ENCODE measurements at places on chromosomes 6 and 20.

DNA sequence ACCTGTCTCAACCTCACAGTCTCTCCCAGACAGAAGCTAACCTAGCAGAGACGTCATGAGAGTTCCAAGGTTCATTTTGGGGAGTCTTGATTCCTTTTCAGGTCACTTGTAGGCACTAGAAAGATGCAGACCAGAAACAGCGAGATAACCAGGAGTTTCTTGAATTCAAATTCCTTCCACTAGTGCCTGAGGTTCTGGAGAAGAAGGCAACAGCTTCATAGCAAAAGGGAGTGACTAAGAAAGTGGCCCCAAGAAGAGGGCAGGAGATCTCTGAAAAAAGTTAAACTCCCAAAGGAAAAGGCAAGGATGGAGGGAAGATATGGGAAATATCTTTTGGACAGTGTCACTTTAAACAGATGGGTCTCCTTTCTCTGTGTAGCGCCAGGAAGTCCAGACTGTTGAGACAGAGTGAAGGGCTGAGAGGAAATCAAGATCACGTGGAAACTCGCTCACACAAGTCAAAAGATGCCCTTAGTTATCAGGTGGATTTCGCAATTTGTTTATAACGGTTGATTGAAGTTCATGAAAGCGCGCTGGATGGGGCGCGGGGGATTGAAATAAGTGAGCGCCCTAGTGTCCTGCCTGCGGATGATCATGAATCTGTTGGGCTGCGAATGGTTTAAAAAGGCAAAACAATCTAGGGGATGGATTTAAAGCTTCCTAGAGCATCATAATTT lies 4.8 kb upstream of the PRSS16 start:
- DNase-seq: no peak

- peak; percentile 78 for DNase-seq
Measured at GRCh38 chr6:106629103-106629858, at the start of the genes QRSL1 and RTN4IP1. QRSL1 (plus strand) TSS chr6:106629578; CDS start chr6:106629682, 104 bp downstream. RTN4IP1 (minus strand) TSS chr6:106629498; CDS start chr6:106629021, 477 bp downstream.

DNA sequence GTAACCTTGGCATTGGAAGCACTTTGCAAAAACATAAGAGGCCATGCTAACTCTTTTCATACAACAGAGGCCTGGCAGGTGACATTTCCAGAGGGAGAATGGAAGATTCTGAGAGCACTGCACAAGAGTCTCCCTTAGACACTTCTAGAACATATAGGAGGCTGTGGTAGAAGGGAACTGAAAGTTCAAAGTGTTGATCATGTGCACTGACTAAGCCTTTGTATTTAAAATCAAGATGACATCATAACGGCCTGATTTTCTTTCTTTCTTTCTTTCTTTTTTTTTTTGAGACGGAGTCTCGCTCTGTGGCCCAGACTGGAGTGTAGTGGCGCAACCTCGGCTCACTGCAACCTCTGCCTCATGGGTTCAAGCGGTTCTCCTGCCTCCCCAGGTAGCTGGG lies 26.8 kb upstream of the DNAAF9 start:
- DNase-seq: no peak

DNA sequence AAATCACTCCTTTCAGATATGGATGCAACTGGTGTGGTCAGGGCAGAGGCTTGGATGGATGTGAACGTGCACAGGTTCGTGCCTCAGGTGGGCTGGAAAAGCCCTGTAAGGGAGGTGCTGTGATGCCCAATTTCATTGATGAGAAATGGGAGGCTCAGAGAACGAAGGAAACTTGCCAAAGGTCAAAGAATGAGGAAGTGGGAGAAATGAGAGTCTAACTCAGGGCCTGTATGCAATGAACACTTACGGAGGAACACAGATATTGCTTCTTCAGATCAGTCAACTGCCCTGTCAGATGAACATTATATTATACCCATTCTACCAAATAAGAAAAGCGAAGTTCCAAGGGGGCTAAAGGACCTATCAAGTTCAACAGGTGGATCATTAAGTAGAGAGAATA lies 134.7 kb downstream of the RCAN2 start:
- no peak for DNase-seq

DNA sequence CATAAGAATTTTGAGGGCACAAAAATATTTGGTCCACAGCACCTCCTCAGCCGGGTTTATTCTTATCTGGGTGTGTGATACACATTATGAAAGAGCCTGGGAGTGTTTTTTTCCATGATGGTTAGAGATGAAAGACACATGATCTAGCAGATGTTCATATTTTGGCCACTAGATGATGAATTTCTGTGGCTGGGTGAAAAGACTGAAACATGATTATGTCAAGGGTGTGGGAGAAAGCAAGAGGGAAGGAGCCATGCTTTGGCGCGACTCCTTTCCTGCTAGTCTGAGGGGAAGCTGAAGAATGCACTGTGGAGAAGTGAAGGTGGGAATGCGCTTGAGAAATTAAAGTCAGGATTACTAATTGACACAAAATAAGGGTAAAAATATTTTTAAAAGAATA lies 102.3 kb downstream of the SH3BGRL2 start:
- DNase-seq: no peak

DNA sequence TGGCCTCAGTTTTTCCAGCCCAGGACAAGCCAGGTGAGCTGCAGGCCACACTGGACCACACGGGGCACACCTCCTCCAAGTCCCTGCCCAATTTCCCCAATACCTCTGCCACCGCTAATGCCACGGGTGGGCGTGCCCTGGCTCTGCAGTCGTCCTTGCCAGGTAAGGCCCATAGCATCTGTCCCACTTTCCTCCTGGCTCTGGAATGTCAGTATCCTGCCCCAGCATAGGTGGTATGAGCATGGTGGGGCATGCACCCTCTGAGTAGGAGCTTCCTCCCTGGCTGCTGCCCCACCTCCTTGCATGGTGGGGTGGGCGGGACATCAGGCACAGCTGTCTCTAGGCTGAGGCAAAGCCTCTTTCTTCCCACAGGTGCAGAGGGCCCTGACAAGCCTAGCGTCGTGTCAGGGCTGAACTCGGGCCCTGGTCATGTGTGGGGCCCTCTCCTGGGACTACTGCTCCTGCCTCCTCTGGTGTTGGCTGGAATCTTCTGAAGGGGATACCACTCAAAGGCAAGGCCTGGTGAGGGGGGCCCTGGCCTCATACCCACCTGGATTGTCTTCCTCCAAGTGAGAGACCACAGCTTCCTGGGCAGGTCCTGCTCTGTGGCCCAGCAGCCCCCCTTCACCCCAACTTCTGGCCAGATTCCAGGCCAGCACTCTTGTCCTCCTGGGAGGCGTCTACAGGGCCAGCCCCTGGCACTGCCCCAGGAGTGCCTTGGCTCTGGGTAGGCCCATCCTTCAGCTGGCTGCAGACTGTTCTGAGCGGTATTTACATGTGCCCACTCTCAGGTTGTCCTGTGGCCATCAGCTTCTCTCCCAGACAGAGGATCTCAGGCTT lies 9.1 kb downstream of the PI16 start:
- no peak for DNase-seq

DNA sequence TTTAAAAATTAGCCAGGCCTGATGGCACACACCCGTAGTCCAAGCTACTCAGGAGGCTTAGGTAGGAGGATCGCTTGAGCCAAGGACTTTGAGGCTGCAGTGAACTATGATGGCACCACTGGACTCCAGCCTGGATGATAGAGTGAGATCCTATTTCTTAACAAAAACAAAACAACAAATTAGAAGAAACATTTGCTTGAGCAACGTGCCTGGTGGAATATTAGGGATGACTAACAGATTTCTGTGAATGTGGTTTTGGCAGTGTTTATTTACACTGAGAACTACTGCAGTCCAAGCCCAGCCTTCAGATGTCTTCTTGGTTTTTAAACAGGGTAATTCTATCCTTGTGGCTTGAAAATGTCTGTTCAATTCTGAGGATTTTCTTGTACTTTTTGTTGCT lies 9.2 kb downstream of the PPP1R3G start:
- DNase-seq: no peak

DNA sequence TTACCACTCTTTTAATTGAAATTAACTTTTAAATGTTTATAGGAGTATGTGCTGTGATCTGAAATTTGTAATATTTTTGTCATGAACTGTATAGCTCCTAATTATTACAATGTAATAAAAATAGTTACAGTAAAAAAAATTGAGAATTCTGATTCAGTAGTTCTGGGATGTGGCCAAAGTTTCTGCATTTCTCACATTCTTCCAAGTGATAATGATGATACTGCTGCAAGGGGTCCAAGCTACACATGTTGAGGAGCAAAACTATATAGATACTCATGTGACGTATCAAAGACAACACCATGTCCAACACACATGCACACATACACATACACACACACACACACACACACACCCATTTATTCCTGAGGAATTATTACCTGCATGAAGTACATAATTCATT lies 71.0 kb upstream of the FAM83B start:
- DNase-seq: no peak

DNA sequence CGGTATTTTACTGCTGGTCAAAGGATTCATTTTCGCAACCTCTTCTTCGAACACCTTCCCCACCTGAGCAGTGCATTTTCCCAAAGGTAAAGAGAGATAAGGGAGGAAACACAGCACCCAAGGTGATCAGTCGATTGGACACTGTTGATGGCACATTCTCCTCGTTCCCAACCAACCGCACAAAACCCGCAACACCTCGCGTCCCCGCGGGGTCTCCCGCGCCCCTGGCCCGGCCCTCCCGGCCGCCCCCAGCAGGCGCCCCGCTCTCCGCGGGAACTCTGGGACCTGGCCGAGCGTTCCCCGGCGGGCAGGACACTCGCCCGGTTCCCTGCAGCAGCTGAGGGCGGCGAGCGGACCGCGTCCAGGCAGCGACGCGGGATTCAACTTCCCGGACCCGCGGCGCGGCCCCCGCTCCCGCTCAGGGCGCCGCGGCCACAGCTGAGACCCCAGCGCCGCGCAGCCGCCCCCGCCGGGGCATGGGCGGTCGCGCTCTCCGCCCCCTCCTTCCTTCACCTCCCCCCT lies 506 bp downstream of the RGS17 start:
- no peak for DNase-seq

DNA sequence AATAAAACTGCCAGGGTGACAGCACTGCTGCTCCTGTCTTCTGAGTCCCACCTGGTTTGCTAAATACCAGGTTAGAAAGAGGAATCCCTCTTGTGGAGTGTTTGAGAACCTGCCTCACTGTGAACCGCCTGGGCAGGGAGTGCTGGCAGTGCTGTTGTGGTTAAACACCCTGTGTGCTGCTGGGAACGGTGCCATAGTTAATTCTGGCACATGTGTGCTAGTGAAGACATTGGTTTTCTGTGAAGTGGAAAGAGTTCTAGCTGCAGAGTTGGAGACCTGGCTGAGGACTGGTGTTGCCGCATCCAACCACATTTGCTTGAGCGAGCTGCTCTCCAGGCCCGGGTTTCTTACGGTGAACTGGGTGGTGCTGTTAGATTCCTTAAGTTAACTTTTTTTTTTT lies 72.7 kb downstream of the IGF2R start:
- DNase-seq: no peak

GRCh38 chr20:50520222-50520880 lies 10.2 kb downstream of the PTPN1 start:
- DNase-seq: peak; percentile 39

DNA sequence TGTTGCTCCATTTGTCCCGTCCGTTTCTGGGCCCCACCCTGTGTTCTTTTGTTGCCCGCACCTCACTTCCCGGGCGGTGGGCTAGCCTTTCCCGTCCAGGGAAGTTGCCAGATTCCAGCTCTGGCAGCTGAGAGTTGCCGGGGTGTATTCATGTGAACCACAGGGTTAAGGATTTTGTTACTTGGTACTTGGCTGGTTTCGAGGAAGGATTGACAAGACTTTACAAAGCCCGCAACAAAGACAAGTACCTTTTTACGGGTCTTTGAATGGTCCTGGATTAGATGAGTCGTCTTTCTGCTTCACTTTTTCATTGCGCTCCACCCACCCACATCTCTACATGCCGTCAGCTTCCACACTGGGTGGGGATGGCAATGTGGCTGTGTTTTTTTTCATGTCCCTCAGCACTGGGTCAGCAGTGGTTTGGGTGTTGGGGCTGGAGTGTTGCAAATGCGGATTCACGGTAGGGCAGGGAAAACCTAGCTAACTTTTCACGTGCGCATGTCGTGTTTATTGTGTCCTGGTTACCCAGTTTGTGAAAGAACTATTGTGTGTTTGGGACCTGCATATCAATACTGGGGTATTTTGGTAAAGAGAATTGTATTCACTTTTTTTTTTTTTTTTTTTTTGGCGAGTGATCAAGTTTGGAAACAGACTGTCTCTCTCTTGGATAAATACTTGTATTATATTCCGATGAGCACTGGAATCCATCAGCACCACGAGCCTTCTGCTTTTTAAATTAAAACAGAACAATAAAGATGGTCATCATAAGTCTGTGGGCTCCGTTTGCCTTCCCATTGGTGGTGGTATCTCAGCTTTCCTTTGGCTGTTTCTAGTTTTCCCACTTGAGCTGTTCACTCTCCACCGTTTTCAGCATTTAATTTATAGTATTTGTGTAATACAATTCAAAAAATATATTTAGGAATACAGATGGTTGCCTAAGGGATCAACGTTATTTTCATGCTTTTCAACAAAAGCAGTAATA lies 1.2 kb downstream of the DUSP22 start:
- DNase-seq: peak; percentile 50

DNA sequence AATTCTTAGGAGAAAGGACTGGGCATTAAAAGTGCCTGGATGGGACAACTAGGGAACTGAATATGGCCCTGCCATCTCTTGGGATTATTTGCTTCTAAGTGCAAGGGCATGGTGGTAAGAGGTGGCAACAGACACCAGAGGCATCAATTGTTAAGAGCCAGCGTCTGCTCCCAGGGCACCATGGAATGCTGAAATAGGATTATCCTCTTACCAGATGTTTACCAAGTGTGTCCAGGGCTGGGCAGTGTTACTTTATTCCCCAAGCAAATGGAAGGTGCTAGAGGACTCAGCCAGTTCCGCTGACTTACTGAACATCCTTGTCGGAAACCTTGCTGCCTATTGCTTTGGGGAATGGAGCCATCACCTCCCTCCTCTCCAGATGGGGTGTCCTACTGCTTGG lies 273.6 kb upstream of the SUPT3H start:
- DNase-seq: no peak

DNA sequence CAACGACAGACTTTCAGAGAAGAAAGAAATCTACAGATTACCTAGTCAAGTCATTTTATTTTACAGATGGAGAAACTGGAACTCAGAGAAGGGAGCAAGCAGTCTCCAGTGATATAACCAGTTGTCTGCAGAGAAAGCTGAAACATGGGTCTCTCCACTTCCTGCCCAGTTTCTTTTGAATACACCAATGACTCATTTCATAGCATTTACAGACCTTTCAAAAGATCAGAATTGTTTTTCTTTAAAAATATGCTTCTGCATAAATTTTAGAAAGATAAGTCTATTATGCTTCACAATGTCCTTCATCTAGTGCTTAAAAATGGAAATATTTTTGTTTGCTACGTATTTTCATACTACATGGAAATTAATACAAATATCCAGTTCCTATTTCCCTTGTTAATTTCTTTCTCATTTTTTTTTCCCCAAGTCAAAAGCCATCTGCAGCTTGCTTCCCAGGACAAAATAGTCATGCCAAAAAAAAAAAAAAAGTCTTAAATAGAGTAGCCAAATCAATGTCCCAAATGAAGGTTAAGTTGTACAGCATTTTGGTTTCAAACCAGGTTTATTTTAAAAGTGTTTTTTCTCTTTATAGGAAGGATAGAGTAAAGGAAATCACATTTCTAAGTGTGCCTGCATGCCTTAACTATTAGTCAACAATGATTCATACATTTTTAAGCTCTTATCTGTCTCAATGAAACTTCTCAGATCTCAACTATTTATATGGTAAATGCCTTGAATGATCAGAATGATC lies 36.9 kb downstream of the ARHGAP18 start:
- no peak for DNase-seq
